Activated T-helper 17 cell treated with anti-CD3 and anti-CD28 coated beads, Interleukin-2, amount 50 U/mL, for 72 hours (primary cell): ENCODE measurements at places on chromosomes 16 and 17. TPM values are rescaled to one million over a fixed set of nuclear protein-coding genes. Genes with fewer than 3 reads are reported as not detected.

The HEATR9 gene
- 0.24 TPM for total RNA-seq

The SMIM36 gene
- not detected for total RNA-seq

The EXOC3L1 gene
- total RNA-seq, result 0.37 TPM

The HSD11B2 gene
- total RNA-seq, result 1.4 TPM

The LGALS9B gene
- not detected for total RNA-seq

The DOC2B gene
- 0.45 TPM for total RNA-seq

The ACAP1 gene
- 527 TPM for total RNA-seq

The HCRT gene
- not detected for total RNA-seq

The TNK1 gene
- total RNA-seq, result 2.9 TPM

The C17orf78 gene
- not detected for total RNA-seq

The CASKIN1 gene
- 0.78 TPM for total RNA-seq

The CIBAR2 gene
- total RNA-seq, result not detected

The PYDC1 gene
- total RNA-seq, result not detected

The CACNG5 gene
- total RNA-seq, result not detected

The KRT32 gene
- not detected for total RNA-seq

The HSD17B1 gene
- total RNA-seq, result 0.82 TPM

The KCNH4 gene
- total RNA-seq, result 0.99 TPM

The NRN1L gene
- total RNA-seq, result 1.2 TPM

The VAT1 gene
- total RNA-seq, result 30.9 TPM

The RAMP2 gene
- not detected for total RNA-seq

The OGFOD1 gene
- total RNA-seq, result 59.9 TPM

The ABCC12 gene
- total RNA-seq, result not detected

The CCL4 gene
- 73.9 TPM for total RNA-seq

The SMG6 gene
- total RNA-seq, result 52.8 TPM
